T-cell (primary cell): ENCODE measurements at places on chromosomes 4 and X.

GRCh38 chrX:106177106-106177981 is 9.2 kb downstream of the PWWP3B start:
- no peak for DNase-seq

DNA sequence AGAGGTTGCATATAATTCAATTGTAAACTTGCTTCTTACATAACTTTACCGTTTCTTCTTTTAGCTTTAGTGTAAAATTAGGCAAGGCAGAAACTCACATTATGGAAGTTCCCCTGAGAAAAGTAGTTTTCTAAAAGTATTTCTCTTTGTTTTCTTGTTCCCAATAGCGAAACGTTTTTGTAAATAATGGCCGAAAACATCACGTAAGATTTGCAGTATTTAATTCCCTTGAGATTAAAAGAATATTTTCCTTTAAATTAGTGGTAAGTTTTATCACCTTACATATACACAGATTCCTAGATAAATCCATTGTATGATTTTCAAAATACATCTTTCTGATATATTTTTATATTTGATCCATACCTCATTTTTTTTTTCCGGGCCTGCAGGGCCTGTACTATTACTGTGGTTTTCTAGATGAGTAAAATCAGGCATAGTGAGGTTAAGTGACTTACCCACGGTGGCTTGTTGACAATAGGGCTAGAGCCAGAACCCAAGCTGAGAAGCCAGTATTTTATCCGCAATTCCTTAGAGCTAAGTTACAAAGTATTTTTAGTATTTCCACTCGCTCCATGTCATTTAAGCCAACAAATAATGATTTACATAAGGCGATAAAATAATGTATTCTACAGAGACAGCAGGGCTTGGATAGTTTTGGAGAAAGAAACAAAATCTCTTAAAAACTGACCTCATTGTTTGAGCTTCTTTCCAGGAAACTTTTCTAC is 82.2 kb upstream of the VEGFC start:
- no peak for DNase-seq

- DNase-seq, result no peak
Observed at GRCh38 chrX:134895805-134896581, 94.8 kb upstream of the SMIM10 start.

- no peak for DNase-seq
Observed at GRCh38 chr4:85149676-85150075, 183.2 kb upstream of the WDFY3 start.

- DNase-seq, result no peak
Observed at GRCh38 chr4:7938266-7938608, 1.4 kb downstream of the AFAP1 start.

GRCh38 chr4:8000247-8000646 is 60.6 kb upstream of the AFAP1 start:
- DNase-seq, result no peak

DNA sequence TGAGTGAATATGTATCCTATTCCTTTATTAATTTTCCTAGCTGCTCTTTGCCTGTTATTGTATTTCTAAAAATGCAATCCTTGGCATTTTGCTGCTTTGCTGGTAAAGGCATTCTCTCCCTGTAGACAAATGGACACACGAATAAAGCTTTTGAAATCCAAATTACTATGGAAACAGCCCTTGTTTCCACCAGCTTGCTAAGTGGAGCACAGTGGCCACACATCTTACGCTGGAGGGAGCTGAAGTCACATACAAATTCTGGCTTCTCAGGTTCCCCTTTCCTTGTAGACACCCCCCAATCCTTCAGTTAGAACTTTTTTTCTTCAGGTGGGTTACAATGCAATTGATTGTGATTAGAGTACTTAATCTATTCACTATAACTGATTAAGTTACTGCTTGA is 66.2 kb downstream of the AGA start:
- DNase-seq, result no peak

GRCh38 chr4:166895771-166896170 is 338.5 kb downstream of the SPOCK3 start:
- no peak for DNase-seq

GRCh38 chr4:13944095-13944511 is 316.6 kb upstream of the BOD1L1 start:
- DNase-seq, result no peak

DNA sequence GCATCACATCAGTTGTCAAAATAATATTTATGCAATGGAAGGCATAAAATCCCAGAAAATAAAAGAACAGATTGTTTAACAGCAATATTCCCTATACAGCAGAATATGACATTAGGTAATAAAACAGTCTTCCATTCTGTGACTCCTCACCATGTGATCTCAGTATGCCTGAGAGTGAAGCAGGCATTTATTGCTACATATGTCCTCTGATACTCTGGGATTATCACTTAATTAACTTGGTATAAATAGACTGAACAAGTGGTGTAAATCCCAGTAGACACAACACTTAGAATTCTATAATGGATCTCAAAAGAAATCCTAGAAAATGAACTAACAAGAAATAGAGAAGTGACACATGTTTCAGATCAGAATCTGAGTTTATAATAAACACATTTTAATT is 841.3 kb downstream of the PDHA2 start:
- no peak for DNase-seq

DNA sequence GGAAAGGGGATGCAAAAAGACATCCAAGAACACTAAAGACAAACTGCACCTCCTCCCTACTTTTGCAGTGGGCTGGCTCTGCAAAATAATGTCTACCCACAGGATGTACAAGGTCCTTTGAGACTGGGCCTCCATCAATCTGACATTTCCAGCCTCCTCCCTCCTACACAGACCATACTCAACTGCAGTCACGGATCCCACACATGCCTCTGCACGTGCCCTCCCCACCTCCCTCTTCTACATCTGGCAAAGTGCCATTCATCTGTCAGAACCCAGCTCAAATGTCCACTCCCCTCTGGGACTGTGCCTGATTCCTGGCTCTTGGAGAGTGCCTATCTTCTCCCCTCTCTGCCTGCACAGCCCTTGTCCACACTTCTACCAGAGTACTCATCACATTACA is 50.3 kb downstream of the CHRDL1 start:
- DNase-seq, result no peak

DNA sequence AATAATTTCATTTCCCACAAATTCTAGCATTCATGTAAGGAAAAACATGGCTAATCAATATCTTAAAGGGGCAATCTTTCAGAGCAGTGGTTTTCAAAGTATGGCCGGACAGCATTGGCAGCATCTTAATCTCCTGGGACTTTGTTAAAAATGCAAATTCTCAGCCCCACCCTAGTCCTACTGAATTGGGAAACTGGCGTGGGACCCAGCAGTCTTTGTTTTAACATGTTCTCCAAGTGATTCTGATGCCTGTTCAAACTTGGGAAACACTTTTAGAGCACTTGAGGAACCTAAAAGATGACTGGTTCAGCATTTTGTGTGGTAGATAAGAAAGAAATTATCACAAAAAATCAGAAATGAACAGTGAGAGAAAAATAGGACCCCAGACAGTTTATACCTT is 65.7 kb downstream of the ZFX start:
- no peak for DNase-seq

- DNase-seq, result no peak
Observed at GRCh38 chrX:152898442-152898841, 575 bp downstream of the ZNF185 start.

GRCh38 chr4:70688795-70689231 is 481 bp downstream of the UTP3 start:
- DNase-seq, result no peak

DNA sequence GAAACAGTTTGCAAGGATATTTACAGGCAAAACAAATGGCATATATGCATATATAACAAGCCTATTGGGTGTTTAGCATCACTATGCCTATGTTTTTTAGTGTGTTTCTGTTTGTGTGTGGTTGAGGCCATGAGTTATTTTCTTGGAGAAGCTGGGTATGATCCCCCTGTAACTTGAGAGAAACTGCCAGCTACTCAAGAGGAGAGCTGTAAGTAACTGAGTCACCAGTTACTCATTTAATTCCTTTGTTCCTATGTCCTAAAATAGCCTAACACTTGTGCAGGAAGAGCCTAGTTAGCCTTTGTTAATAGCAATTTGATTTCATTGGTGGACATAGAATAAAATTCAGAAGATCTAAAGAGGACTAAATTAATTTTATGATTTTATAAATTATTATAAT is 79.1 kb downstream of the PWWP3B start:
- DNase-seq, result no peak
